ENCODE measurements at places on chromosomes 2 and 18.

GRCh38 chr18:9671214-9671613 lies 36.9 kb upstream of the RAB31 start:
- no peak for DNase-seq

GRCh38 chr2:40797120-40797519 lies 345.2 kb upstream of the SLC8A1 start:
- DNase-seq = peak; percentile 8

DNA sequence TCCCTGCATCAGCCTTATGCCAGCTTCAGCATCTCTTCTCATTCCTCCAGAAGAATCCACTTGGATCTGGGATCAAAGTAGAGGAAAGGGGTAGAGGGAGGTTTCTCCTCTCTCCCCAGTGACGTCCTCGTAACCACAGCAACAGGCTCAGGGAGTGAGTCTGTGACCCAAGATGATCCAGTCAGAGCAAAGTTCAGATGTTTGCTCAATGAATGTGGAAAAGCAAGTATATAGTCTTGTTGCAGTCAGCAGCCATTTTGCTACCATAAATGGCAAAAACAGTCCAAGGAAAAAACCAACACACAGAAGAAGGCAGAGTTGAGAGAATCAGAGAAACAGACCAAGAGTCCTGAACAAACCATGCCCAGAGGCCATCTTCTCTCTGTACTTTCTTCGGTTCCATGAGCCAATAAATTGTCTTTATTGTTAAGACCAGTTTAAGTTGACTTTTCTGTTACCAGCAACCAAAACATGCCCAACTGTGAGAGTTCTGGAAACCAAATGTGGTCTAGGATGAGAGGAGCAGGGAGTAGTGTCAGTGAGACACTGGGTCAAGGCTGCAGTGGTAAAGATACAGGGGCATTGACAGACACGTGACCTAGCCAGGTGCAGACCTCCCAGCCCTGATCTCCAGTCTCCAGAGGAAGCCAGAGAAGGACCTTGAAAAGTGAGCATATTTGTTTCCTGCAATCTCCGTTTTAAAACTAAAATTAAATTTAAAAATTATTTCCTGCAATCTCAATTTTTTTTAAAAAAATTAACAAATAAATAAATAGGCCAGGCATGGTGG lies 3.2 kb upstream of the CXCR1 start:
- DNase-seq = no peak

- no peak for DNase-seq
Measured at GRCh38 chr18:79531386-79531785, 135.7 kb downstream of the NFATC1 start.

- DNase-seq = peak; percentile 59
Measured at GRCh38 chr2:98647636-98648035, 39.2 kb downstream of the UNC50 start.

GRCh38 chr2:54133056-54133455 lies 17.6 kb downstream of the ACYP2 start:
- DNase-seq = no peak

DNA sequence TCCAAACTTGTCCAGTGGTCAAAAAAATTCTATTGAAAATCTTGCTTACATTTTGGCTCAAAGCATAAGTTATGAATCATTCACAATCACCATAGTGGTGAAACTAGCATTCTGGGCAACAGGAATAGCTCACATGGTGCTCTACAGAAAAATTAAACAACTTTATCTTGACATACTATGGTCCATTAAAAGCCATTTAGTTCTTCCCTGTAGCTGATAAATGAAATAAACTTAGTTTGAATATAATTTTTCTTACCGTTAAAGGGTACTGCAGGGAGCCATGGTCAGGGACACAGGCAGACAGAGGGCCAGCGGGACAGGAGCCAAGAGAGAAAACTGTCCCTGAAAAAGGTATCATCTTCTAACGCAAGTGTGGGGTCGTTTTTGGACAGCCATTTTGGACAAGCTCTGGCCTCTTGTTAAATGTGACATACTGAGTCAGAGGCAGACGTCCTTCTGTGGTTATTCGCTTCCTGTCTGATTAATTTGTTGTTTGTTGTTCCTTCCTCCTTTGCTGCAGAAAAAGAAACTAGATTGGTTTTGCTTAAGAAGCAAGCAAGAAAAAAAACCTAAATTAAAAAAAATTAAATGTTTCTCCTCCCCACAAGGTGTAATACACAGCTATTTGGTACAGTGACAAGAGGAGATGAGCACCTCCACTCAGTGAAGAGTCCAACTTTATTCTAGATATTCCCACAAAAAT lies at the start of gene WIPF1:
Gene WIPF1, minus strand, starts transcription at position 460 of the 703 bp plus-strand sequence. CDS start 12,231 bp downstream, outside the sequence.
- DNase-seq = peak; percentile 58

DNA sequence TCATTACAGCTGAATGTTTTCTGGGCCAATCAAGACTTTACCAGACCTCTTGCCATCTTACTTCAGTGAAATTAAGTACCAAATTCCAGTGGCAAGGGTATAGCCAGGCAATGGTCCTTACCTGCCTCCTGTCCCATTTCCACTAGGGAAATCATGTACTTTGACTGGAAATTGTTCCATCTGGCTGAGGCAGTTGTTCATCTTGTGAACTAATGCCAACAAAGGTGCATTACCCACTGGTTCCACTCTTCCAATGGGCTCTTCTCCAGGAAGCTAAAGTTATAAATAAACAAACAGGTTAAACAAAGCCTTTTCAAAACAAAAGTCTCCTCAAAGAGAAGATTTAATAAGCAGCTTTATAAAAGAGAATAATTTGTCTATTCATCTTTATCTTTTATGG lies 80.7 kb upstream of the DNER start:
- no peak for DNase-seq

- DNase-seq = no peak
Measured at GRCh38 chr2:95383635-95384027, 18.9 kb upstream of the FAHD2A start.

DNA sequence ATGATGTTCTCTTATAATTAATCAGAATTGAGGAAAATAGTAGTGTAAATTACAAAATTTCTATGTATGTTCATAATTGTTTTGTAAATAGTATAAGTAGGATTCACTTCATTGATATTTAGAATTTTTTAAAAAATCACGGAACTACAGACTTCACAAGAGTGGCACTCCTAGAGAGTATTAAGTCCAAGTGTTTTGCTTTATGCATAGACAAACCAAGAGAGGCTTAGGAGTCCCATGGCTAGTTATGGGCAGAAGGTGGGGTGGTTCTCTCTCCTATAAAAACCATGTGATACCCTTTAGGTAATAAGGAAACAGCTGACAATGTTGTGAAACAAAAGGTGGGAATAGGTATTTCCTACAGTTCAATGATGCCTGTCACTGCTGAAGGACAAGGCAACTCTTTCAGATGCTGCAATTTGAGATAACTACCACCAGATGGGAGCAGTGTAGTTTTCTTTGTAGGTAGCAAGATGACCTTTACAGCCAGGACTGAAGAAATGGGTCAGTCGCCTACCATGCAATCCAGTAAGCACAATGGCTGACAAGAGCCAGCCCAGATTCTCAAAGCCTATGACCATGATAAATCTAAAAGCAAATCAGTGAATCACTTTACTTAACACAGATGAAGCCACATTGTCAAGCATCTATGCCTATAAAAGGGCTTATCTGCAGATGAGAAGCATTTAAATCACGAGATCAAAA lies 83.9 kb downstream of the AAK1 start:
- peak; percentile 40 for DNase-seq

- no peak for DNase-seq
Measured at GRCh38 chr2:139020287-139020686, 240.1 kb upstream of the NXPH2 start.

DNA sequence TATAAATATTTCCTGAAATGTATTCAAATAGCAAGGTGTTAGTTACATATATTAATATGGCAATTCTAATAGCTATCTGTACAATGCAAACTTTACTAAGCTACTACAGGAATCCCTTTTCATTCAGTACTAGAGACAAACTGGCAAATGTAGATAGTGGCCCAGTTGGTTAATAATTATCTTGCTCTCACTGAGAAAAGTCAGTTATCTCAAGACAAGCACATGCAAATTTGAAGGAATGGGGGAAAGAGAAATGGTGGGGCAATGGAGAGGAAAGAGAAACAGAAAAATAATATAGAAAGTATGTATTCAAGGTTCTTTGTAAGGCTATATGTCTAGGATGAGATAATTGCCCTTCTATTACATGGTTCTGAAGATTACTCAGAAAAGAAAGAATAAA lies 280.0 kb downstream of the FIGN start:
- DNase-seq = no peak

GRCh38 chr2:175889701-175890302 lies 112.3 kb downstream of the LNPK start:
- no peak for DNase-seq

DNA sequence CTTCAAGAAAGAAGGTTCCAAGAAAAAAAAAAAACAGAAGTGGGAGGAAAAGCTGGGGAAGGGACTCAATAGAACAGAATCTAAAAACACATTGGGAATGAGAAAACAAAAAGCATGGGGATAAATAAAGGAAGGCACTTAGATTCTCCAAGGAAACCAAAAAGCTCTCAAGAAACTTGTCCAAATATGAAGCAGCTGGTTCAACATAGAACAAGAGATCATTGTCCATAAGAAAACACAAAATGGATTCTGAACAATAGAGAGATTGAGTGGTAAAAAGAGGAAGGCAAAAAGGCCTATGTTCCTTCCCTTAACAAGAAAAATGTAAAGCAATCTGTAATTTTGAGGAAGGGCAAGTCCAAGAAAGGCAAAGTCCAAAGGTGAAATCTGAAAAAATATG lies 32.9 kb upstream of the ALK start:
- DNase-seq = no peak

GRCh38 chr2:67130531-67131256 lies 266.4 kb upstream of the ETAA1 start:
- peak; percentile 23 for DNase-seq

GRCh38 chr2:21700644-21701043 lies 576.9 kb downstream of the TDRD15 start:
- DNase-seq = no peak

DNA sequence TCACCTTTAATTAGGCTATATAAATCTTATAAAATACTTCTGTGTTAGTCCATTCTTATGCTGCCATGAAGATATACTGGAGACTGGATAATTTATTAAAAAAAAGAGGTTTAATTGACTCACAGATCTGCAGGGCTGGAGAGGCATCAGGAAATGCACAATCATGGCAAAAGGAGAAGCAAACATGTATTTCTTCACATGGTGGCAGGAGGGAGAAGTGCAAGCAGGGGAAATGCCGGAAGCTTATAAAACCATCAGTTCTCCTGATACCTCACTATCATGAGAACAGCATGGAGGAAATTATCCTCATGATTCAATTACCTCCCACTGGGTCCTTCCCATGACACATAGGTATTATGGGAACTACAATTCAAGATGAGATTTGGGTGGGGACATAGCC lies 504.4 kb downstream of the RIT2 start:
- DNase-seq = no peak

DNA sequence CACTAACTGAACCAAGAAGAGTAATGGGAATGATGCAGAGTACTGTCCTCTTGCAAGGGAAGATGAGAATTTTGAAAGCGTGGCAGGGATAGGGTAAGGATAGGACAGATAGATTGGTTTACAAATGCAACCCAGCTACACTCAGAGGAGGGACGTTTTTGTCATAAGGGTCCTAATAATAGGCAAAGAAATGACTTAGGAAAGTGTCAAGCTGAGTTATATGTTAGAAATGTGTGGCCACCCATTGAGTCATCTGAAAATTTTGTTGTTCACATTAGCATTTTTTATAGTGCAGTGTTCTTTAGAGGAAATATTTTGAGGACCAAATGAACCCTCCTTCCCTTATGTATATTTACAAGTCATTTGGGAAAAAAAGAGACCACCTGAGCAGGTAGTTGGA lies 137.5 kb downstream of the PHLPP1 start:
- DNase-seq = peak; percentile 31

DNA sequence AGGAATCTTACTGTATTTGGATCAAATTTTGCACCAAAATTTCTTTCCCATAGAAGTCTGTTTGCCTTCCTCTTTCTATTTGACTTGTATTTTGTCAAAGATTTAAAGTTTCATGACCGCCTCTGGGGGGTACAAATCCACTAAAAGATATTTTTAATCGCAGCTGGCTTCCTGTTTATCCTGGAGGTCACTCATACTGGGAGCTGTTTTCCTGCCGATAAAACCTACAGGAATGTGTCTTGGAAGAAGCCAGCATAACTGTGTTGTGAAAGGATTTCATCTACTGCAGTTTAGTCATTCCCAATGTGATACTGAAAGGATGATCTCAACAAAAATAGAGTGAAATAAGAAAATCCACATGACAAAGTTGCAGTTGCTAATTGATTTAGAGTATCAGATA lies 184.0 kb downstream of the RIT2 start:
- DNase-seq = peak; percentile 61
